ENCODE measurements at places on chromosomes 16 and 17.

DNA sequence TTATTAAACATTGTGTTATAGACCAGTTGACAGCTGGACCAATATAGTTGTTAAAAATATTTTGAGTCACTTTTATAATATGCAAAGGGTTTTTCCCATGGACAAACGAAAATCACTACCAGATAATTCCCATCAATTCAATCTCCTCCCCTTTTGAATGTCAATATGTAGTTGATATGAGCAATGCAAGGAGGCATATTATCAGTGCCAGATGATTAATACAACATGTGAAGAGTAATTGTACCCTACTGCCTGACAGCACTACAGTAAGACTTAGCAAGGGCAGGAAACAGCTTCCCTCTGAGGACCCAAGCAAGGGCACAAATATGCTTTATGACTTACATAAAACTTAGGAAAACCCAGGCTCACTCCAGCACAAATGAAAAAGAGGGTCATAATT, 17.3 kb downstream of the KANSL1 start:
- no peak for DNase-seq

DNA sequence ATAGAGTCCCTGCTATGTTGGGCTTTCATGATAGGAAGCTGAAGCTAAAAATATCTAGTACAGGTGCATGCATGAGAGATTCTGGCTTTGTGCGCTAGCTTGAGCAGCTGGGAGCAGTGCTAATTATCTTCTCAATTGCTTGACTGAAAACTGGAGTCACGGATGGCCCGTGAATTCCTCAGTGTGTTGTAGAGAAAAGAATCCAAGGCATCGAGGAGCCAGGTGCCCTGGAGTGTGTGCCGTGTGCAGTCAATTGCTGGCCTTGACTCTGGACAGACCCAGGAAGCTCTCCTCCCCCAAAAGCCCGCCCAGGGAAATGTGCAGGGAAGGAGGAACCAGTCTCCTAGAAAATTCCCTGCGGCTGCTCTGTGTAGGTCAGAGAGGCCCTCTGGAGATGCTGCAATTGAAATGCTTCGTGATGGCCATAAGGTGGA, 14.2 kb downstream of the LGALS3BP start:
- no peak for DNase-seq

GRCh38 chr17:49217651-49218413, 7.3 kb downstream of the ABI3 start:
- DNase-seq, result no peak

DNA sequence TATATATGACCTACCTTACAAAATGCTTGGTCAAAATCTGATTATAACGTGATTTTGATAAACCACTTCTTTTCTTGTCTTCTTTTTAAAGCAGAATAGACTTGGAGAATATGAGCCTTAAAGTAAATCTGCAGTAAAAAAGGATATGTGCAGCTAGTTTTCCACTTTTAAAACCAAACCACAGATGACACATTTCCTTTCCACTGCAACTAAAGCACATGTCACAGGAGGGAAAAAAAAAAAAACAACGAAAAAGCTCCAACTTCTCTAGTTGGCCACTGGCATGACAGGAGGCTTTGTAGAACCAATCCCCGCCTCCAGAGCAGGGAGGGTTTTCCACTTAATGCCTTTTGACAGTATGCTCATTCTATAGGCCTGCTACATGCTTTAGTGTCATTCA, at the start of gene EVI2A:
TSS of gene EVI2A (minus strand) at position 142 of the 400 bp plus-strand sequence. CDS start 2,609 bp downstream, outside the sequence.
- DNase-seq, result peak; percentile 47

DNA sequence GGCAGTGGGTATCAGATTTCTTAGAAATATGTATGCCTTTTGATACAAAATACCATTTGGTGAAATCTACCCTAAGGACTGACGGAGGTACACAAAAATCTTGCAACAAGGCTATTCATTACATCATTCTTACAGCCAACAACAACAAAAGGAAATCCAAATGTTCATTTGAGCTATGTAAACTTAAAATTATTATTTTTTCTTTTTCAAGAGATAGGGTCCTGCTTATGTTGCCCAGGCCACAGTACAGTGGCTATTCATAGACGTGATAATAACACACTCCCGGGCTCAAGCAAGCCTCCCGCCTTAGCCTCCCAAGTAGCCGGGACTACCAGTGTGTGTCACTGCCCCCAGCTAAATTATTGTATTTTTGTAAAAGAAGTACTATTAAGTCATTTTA, 9.0 kb downstream of the SRR start:
- DNase-seq, result no peak

DNA sequence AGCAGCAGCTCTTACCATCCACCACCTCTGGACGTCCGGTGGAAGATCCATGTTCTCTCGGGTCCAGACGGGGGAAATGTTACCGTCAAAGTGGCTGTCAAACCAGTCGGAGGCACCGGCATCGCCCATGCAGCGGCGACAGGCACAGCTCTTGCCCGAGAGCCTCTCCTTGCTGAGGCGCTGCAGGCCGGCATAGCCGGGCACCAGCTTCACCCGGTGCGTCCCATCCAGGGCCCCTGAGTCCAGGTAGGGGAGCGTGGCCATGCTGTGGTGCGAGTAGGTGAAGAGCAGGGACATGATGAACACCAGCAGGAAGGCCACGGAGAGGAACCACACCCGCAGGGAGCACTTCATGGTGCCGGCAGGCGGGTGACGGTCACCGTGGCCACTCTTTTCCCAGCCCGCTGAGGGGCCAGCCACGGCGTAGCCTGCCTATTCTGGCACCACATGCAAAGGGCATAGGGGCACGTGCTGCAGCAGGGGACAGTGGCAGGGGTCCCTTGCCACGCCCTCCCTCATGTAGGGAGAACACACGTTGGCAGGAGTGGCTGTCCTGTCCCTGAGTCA, 40.6 kb downstream of the ST3GAL2 start:
- DNase-seq, result no peak

DNA sequence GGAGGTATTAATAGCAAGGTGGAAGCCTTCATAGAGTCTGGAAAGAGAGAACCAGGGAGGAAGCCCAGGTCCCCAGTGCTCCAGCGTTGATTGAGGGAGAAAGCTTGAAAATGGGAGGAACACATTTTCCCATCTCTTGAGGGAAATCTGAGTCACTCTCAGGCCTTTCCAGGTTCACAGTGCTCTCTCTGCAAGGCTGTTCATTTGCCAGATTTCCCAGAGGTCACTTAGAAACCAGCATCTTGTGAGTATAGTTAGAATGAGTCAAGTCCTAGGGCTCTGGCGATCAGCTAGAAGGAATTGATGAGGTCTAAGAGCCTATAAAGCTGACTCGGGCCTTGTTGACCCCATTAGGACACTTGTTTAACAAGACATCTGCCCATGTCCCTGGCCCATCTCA, 17.7 kb upstream of the ZNF594 start:
- DNase-seq, result no peak

DNA sequence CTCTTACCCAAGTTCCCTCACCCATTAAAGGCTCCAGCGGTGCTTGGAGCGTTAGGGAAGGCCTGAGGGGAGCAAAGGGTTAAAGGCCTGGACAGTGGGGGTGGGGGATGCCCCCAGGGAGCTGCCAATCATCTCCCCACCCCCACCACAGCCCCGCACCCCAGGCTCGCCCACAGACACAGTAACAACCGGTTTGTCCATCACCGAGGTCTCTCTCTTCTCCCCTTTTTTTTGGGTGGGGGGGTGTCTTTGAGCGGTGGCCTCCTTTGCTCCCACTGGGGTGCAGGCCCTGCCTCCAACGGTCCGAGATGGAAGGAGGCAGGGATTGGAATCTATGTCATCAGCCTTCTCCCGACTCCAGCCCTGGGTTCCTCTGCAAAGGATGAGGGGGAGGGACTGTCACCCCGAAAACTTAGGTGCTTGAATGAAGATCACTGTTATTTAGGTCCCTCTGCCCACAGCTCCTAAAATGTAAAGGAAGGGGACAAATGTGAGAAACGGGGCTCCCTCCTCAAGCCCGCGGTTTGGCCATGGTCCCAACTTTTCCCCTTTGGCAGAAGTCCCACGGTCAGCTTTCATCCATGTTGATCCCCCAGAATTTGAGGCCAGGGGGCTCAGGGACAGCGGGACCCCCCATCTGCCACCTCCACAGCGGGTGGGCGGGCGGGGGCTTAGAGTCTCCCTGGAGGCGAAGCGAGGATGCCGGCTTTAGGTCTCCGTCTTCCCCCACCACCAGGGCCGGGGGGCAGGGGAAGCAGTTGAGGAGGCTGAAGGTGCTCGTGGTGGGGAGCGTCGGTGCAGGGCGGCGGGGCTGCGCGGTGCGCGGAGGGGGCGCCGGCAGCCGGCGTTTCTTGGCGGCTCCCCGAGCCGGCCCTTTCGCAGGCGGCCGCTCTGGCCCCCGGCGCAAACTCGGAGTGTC, 1.7 kb downstream of the EPOP start:
- DNase-seq, result no peak

DNA sequence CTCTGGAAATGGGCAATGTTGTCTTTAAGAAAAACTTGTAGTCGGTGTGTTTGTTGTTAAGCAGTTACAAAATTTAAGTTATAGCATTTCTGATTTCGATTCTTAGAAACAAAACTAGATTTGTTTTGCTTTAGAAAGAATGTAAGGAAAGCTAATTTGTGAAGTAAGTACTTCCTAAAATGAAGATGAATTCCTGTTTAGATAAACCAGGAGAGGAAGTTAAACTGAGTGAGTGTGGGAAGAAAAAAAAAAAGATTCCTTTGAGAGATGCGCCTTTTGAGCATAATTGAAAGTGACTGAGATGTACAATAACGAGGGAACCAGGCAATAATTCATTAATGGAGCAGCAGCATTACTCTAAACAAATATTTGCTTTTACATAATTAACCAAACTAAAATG, 52.4 kb upstream of the ALOX12 start:
- DNase-seq, result no peak

GRCh38 chr16:48536614-48537200, 73.3 kb downstream of the N4BP1 start:
- DNase-seq, result no peak

DNA sequence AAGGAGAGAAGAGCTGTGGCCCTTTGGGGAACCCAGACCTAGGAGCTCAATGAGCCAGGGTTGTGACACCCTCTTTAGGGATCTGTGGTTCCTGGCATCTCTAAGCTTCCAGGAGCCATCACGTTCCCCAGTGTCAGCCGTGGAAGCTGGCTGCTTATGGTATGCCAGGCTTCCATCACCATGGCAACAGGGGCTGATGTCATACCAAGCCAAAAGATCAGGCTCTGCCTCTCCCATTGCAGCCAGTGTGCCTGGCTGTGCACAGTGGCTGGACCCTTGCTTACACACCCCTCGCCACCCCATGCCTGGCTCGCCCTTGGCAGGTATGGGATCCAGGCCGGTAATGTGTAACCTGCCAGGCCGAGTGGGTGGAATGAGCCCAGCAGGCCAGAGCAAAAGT, 91.1 kb downstream of the SSH2 start:
- DNase-seq, result no peak

GRCh38 chr16:67091906-67092566, 17.7 kb upstream of the PHAF1 start:
- no peak for DNase-seq

- DNase-seq, result peak; percentile 88
Observed at GRCh38 chr17:74842599-74843351, 16.9 kb downstream of the GRIN2C start.

GRCh38 chr16:77171745-77172635, 19.0 kb upstream of the MON1B start:
- DNase-seq, result peak; percentile 60

DNA sequence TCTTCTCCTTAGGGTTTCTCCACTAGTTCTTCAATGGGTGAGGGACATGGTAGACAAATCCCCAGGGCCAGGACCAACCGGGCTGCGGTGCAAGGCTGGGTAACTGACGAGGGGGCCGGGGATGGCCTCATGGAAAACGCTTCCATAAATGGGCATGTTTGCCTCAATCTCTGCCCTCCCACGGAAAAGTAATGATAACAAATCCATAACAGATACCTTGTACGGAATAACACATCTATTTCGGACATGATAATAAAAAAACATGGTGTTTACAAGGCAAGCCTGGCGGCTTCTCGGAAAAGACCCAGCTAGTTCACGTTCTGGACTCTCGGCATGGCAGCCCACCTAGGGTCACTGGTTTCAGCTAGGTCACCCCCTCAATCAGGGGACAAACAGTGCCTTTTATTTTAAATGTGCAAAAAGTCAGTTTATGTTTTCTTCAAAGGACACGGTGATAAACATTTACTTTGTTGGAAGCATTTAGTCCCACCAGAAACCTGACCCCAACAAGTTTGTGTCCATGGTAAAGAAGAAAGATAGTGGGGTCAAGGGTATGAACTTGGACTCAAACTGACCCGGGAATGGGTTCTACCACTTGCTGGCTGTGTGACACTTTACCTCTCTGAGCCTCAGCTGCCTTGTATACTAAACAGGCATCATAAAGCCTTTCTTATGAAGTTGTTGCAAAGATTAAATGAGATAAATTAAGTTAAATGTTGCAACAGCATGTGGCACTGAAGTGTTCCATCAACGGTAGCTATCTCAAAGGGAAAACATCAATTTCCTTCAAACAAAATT, 1.7 kb downstream of the MYH11 start:
- no peak for DNase-seq

DNA sequence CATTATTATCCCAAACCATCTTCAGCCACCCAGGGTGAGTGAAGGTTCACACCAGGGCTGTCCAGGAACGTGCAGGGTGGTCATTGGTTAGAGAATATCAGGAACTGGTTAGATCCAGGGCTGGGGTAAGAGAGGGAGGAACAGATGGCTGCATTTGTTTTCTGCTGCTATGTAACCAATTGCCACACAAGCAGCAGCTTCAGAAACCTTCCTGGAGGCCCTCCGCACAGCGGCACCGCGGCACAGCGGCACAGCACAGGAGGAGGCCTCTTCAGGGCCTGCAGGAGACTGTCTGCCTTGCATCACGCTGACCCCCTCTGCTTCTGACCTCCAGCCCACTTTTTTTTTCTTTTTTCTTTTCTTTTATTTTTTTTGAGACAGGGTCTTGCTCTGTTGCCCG, 86.1 kb downstream of the KCNJ12 start:
- no peak for DNase-seq

GRCh38 chr17:31623990-31624389, 232.5 kb downstream of the RAB11FIP4 start:
- DNase-seq, result no peak

GRCh38 chr17:77701996-77702395, 256.5 kb upstream of the TNRC6C start:
- DNase-seq, result no peak

All from HTR-8/SVneo (cell line).